ENCODE measurements at places on chromosomes 16 and 17.

GRCh38 chr16:9521749-9522370 lies 430.4 kb downstream of the HAPSTR1 start:
- DNase-seq = no peak

- no peak for DNase-seq
Observed at GRCh38 chr16:89361751-89362539, 128.4 kb downstream of the ANKRD11 start.

DNA sequence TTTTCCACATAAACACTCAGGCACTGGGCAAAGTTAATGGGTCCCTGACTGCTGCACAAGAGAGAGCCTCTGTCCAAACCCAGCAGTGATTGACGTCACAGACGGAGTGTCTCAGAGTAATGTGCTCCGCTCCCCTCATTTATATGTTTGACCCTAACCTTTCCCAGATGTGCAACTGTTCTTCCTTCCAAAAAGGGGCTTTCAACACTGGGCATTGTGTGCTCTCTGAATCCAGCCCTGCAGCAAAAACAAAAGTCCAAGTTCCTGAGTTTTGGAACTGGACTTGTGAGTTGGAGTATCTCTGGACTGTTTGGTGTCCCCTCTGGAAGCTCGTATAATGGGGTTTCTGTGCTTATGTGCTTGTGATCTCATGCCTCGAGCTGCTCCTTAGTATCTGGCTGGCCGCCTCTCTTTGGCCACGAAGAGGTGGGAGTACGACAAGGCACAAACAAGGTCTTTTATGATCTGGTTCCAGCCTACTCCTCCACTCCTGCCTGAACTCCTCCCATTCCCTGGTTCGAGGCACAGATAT lies 76.4 kb upstream of the SMIM36 start:
- DNase-seq = no peak

DNA sequence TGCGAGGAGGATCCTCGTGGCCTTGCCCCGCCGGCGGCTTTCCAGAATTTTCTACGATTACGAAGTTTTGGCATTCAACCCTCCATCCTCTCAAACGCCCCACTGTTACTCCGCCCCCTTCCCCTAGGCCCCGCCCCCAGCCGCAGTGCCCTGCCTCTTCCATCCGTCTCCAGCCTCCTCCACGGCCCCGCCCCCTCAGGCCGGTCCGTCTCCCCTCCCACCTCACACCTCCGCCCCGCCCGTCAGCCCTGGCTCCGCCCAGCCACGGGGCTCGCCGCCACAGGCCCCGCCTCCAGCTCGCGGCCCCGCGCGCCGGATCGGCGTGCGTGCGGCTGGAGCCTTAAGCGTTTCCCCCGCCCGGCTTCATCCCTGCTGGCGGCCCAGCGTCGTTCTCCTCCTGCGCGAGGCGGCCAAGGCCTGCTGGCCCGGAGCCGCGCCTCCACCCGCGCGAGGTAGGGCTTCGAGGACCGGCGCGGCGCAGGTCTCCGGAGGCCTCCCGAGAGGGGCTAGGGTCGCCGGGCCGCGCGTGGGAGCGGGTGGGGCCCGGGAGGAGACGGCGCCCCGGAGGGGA lies at the start of the genes C17orf67 and DGKE:
TSS of gene C17orf67 (minus strand) at position 112 of the 571 bp plus-strand sequence. CDS start 18,110 bp downstream, outside the sequence.
TSS of gene DGKE (plus strand) at position 343 of the 571 bp plus-strand sequence. CDS start 645 bp downstream, outside the sequence.
- peak; percentile 79 for DNase-seq

DNA sequence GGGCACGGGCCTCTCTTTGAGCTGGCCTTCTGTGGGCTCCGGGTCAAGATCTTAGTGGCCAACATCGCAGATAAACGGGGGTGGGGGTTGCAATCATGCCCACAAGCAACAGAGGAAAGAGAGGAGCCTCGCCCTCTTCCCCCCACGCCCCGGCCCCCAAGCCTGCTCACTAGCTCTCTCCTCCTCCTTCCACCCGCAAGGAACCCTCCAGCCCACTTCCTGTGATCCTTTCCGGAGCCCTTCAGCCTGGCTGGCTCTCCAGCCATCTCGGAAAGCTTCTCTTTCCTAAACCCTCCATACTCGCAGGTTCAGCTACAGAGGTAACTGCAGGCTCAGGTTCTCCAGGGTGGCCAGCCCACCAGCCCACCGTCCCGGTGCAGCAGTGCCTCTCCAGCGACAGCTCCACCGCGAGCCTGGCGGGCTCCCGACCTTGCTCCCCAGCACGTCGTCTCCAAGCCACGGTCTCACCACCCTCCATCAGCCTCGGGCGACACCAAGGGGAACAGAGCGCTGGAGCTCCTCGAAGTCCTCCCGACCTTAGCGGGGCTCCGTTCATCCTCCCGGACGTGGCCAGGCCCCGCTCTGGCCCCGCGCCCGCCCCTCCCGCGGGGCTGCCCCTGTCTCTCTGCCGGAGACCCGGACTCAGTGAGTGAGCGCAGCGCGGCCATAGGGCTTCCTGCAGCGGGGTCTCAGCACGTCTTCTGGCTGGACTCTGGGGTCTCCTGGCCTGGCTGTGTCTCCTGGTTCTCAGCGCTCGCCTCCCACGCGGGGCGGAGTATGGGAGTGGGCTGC lies 12.9 kb upstream of the ODF4 start:
- DNase-seq = no peak

DNA sequence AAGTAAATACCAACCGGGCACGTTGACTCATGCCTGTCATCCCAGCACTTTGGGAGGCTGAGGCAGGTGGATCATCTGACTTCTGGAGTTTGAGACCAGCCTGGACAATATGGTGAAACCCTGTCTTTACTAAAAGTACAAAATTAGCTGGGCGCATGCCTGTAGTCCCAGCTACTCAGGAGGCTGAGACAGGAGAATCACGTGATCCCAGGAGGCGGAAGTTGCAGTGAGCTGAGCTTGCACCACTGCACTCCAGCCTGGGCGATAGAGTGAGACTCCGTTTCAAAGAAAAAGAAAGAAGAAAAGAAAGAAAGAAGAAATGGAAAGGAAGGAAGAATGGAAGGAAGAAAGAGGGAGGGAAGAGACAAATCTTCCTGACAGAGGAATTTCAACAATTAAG lies 108.7 kb downstream of the AHSP start:
- DNase-seq = no peak

- DNase-seq = no peak
Observed at GRCh38 chr17:4969047-4969550, 1.5 kb upstream of the SPAG7 start.

DNA sequence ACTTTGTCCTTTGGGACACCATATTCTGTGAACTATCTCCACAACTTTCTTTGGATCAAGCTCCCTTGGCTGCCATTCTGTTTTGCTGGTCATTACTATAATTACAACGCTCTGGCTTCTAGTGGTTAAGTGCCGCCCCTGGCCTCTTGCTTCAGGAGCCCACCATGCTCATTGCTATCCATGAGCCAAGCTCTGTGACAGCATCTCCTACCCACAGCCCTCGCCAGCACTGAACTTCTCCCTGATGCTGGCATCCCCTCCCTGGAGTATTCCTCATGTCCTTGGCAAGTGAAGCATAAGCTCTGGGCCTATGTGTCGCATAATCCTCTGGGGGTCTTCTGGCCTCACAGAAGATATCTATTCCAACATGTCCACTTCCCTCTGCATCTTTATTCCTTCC lies 60.6 kb upstream of the DHX40 start:
- no peak for DNase-seq

DNA sequence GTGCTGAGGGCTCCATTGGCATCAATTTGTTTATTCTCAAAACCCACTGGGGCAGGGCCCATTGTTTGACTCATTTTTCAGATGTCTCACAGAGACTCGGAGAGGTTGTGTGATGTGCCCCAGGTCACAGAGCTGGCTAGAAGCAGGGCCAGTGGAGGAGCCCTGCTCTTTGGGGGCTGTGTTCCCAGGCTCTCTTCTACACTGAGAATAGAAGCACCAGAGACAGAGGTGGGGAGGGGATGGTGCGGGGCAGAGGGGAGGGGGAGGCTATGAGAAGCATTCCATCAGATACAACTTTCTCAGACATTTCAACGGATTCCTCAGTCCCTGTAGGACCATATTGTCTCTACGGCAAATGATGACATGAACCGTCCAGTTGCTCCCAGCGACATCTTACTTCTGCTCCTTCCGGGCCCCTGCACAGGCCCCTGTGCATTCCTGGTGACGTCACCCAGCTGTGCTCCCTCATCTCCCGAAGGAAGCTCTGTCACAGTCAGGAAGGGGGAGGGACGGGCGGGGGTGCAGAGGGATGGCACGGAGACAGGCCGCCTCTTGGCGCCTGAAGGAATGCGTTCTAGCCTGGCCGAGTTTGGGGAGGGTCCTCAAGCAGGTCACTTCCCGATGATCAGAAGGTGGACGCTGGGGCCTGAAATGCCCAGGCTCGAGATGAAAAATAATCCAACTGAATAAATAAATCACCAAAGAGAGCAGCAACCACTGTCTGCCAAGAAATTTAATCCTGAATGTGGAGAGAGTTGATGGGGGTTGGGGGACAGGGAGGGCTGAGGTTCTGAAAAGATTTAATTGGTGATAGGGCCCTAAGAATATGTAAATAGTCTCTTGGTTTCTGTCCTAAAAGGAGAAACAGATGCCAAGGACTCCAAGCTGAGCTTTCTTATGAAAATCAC lies 114.1 kb downstream of the NOG start:
- no peak for DNase-seq

- DNase-seq = no peak
Observed at GRCh38 chr16:89093602-89094251, at the start of gene ACSF3. Gene ACSF3 (plus strand): TSS chr16:89093852. CDS start chr16:89100682, 6,830 bp downstream.

- no peak for DNase-seq
Observed at GRCh38 chr17:46719891-46720290, 98.6 kb downstream of the WNT3 start.

GRCh38 chr17:4551141-4551540 lies 4.0 kb downstream of the MYBBP1A start:
- DNase-seq = no peak

DNA sequence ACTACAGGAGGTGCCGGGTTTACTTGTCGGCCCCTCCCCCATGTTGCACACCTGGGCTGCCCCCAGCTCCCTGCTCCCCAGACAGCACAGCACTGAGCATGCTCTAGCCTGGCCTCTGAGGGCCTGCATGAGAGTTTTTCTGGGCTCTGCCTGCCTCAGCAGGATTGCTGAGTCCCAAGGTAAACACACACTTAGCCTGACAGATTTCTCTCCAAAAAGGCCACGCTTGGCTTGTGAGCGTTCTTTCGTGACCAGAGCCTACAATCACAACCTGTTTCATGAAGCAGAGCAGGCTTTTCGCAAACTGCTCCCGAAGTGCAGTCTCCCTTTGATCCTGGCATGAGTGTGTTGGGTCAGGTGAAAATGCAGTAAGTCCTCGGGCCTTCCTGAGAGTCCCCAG lies 9.8 kb upstream of the CD300E start:
- no peak for DNase-seq

- no peak for DNase-seq
Observed at GRCh38 chr17:81359218-81359617, 36.0 kb upstream of the BAHCC1 start.

DNA sequence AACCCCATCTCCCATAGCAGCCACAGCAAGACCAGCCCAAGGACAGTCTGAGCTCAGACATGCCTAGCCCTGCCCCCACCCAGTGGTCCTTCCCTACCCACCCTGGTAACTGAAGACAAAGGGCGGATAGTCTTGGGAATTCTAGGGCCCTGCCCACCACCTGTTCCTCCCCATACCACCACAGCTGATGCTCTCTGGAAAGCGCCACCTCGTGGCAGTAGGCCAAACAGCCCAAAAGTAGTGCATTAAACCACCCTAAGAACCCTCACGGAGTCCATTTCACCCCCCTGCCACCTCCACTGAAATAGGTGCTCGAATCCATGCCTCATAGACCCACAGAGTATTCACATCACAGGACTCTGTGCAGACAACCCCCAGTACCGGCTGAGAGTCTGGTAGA lies 1021.4 kb downstream of the CDH8 start:
- no peak for DNase-seq

DNA sequence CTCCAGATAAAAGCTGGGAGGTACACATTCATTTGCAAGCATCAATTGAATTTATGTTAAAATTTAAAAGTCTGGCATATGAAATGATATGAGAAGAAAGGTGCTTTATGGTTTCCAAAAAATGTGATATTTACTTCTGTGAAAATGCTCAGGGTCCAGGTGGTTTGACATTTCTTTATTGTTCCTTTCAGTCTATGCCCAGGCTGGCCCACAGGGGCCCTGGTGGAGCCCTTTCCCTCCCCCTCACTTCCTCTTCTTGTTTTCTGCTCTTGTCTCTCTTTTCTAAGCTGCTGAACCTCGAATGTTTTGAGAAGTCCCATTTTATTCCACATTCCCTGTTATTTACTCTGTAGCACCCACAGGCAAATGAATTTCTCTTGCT lies 127.8 kb downstream of the HS3ST3B1 start:
- no peak for DNase-seq

GRCh38 chr16:79393564-79393963 lies 207.0 kb downstream of the MAF start:
- no peak for DNase-seq

DNA sequence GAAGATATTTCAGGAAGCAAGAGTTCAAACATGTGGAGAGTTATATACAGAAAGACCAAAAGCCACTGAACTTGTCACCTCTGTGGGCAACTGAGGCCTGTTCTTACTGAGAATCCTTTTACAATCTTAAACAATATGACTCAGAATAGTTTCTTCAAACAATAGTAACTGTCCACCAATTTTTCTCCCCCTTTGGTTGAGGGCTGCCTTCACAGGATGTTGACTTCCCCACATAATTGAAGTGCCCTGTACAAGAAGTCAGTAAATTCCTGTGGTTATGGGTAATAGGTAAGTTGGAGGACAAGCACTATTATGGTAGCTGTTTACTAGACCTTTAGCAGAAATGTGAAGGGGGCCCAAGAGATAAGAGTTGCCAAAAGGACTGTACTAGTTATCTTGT lies 215.8 kb downstream of the CDH8 start:
- DNase-seq = no peak

Data from HS-27A (cell line).